Activated T-cell treated with anti-CD3 and anti-CD28 coated beads for 48 hours (primary cell): ENCODE measurements at places on chromosomes 3 and 15.

DNA sequence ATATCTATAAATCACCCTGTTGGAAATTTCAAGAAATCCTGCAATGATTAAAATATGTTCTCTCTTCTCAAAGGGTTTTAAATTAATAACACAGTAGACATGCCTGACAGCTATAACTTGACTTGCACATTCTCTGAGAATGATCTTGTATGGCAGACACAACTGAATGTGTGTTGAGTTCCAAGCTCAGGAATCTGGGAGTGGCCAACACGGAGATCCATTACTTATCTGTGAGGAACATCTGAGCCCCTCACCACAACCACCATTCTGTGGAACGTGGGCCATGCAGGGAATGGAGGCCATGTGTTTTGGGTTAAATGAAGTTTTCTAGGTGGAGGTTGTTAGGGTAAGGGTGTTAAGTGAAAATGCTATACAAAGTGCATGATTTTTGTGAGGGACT lies 105.3 kb upstream of the CHMP2B start:
- no peak for DNase-seq

DNA sequence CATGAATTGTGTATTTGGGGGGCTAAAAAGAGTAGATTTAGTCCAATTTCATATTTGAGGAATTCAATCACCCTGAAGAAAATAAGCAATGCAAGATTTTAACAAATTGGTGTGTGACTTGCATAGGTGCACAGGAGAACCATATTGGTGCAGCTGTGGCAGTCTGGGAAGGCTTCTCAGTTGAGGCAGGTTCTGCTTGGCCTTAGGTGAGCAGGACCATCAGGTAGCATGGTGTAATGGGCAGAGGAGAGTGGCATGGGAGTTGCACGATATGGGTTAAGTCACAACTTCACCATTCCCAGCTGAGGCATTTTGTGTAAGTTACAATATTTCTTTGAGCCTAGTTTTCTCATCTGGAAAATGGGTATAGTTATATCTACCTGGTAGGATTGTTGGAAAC lies 10.5 kb downstream of the EBLN2 start:
- DNase-seq: no peak

- no peak for DNase-seq
Measured at GRCh38 chr3:114827495-114827894, 319.6 kb downstream of the ZBTB20 start.

- no peak for DNase-seq
Measured at GRCh38 chr3:126464997-126465396, 10.7 kb downstream of the ZXDC start.

GRCh38 chr3:135918600-135918999 lies 46.9 kb upstream of the PPP2R3A start:
- no peak for DNase-seq
